Suppressor macrophage (primary cell): ENCODE measurements at places on chromosomes 4 and X.

DNA sequence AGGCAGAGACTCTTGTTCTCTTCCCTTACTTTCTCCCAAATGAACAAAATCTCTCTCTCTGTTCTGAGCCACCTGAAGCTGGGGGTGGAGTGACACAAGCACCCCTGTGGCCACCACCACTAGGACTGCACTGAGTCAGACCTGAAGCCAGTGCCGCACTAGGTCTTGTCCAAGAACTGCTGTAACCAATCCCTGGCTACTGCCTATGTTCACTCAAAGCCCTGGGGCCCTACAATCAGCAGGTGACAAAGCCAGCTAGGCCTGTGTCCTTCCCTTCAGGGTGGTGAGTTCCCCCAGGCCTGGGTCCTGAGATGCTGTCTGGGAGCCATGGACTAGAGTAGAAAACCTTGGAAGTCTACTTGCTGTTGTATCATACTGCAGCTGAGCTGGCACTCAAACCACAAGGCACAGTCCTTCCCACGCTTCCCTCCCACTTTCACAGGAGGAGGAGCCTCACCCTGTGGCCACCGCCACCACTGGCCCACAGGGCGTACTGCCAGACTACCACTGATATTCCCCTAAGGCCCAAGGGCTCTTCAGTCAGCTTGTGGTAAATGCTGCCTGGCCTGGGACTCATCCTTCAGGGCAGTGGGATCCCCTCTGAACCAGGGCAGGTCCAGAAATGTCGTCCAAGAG lies 119.1 kb downstream of the RTL9 start:
- no peak for DNase-seq

DNA sequence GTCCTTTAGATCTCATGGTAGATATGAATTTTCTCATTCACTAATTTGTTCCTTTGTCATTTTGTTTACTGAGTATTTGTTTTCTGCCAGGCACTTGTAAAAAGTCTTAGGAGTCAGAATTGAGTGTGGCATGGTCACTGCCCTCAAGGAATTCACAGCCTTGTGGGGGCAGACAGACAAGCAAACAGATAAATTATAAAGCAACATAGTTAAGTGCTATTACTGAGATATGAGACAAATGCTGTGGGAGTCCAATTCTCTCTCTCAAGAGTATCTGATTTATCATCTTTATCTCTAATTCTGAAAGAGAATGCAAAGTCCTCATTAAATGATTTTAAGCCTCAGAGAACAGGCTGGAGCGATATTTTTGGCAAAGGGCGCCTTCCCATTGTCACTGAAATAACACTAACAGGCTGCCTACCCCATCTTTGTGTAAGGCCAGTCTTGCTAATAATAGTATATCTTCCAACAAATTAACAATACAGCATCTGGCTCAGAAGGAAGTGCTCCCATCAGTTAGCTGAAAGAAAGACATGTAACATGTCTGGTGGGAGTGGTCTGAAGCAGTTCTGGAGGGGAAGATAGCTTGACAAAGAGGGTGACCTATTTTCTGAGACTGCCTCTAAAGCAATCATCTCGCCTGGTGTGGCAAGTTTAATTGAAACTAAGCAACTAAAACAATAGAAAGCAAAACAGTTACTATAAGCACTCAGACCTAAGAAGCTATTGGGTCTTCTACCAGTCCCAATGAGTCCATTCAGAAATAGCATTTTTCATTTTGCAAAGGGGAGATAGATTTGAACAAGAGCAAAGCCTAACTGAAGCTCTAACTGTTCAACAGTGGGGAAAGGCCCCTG lies 61.5 kb upstream of the AMOT start:
- no peak for DNase-seq

DNA sequence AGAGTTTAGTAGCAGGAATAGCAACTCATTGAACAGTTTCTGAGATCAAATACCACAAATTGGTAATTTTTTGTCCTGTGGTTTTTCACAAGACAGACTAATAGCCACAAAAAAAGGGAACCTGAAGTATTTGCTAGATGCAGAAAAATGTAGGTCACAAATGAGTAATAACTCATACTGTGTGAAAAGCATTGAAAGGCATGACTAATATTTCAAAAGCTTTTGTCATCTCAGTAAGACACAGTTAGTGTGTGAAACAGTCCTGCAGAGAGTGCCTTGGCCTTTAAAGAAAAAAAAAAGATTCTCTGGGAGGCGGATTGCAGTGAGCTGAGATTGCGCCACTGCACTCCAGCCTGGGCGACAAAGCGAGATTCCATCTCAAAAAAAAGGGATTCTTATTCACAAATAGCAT lies 31.4 kb upstream of the SLC25A31 start:
- peak; percentile 69 for DNase-seq

DNA sequence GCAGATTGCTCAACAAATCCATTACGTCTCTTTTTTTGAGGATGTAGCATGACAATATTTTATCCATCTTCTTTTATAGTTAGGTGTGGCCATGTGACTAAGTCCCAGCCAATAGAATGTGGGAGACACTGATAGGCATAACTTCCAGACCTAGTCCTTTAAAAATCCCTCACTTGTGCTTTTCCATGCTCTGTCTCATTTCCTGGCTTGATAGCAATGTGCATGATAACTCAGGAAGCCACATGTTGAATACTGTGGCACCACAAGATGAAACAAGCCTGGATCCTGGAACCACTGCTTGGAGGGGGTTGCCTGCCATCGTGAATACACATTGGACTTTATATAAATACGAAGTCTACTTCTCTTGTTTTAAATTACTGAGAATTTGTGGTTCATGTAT lies 184.0 kb upstream of the NEIL3 start:
- no peak for DNase-seq

DNA sequence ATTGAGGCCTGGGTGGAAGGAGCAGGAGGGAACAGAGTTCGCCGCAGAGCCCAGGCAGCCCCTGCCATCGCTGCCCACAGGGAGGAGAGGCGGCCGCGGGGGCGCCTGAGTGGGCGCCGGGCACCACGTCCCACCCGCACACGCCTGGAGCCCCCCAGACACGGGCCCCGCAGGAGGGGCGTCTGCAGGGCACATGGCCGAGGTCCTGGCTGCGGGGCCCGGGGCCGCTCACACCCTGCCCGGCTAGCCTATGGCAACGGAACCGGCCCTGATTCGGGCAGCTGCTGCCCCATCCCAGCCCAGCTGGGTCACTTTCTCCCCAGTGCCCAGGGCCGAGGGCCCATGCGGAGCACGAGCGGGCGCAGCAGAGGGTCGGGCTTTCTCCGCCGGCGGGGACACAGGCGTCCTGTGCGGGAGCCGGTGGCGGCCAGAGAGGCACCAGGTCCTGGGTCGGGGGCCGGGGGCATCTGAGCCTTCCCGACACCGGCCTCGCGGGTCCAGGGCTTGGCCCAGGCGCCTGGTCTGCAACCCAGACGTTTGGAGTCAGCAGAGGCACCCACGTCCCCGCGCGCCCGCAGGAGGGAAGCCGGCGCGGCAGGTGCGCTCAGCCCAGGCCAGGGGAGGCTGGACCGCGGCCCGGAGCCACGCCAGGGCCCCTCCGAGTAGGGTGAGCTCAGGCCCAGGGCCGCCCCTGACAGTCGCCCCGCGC lies 91.2 kb downstream of the FAM53A start:
- DNase-seq = no peak

GRCh38 chr4:182863501-182863900 lies 53.7 kb downstream of the DCTD start:
- peak; percentile 47 for DNase-seq

- DNase-seq = no peak
These were observed 9.2 kb downstream of the PWWP3B start for GRCh38 chrX:106177106-106177981.

- DNase-seq = no peak
These were observed 169.9 kb upstream of the AGA start for GRCh38 chr4:177611974-177612664.

- DNase-seq = no peak
These were observed 11.3 kb downstream of the TDO2 start for GRCh38 chr4:155914782-155915181.

DNA sequence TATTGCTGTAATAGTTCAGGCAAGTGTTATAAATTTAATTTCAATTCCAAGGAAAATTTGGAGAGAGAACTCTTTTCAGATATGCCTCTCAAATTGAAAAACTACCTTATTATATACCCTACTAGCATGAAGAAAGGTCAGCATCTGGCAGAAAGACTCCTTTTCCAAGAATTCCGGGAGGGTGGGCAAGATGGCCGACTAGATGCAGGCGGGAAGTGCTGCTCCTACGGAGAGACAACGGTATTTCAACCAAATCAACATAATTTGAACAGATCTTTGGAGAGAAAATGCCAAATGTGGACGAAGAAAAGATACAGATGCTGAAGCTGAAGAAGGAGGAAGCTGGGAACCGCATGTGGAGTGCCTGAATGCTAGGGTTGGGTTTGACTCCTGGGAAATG lies 53.8 kb upstream of the INTU start:
- no peak for DNase-seq

DNA sequence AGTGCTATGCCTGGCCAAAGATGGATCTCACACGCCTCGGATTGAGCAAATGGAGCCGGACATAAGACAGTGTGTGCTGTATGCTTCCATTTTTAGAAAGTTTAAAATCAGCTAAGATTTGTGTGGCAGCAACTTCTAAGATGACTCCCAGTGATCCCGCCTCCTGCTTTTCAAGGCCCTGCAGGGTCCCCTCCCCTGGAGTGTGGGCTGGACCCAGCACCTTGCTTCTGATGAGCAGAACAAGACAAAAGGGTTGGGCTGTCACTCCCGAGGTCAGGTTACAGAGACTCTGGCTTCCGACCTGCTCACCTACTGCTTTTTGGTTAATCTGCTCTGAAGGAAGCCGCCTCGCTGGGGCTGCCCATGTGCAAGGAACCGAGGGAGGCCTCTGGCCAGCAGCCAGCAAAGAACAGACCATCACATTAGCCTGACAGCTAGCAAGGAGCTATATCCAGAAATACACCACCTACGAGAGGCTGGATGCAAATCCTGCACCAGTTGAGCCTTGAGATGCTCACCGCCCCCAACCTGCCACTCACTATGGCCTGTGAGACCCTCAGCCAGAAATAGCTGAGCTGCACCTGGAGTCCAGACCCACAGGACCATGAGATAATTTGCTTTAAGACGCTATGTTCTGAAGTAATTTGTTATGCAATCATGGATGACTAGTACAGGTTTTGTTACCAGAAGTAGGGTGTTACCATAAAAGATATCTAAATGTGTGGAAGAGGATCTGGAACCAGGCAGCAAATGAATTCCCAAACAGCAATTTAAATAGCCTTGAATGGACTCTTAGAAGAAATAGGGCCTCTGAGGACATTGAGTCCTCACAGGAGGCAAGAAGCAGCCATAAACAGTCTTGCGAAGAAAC lies 47.6 kb downstream of the CRMP1 start:
- no peak for DNase-seq

GRCh38 chr4:16050669-16051068 lies 33.2 kb downstream of the PROM1 start:
- no peak for DNase-seq

- no peak for DNase-seq
These were observed 28.5 kb upstream of the WNK3 start for GRCh38 chrX:54386314-54386713.

GRCh38 chrX:98029861-98030260 lies 1146.2 kb downstream of the RPA4 start:
- DNase-seq = no peak

- no peak for DNase-seq
These were observed 50.2 kb downstream of the ZNF827 start for GRCh38 chr4:145888393-145888792.

DNA sequence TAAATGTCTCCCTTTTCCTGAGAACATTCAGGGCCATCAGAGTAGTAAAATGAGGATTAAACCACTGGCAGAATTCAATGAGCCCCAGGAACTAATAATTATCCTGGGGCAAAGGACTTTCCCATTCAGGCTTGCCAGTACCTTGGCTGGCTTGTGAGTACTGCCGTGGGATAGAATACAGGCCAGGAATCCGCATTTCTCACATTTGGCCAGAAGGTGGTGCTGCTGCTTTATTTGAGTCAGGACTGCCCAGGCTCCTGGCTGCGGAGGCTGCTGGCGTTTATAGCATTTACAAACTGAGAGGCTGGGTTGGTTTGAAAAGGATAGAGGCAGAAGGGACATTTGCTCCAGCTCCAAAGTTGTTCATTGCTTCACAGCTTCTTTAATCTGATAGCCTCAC lies 91.4 kb downstream of the RTL9 start:
- peak; percentile 72 for DNase-seq

- DNase-seq = no peak
These were observed 707 bp downstream of the SLC9A6 start for GRCh38 chrX:135985973-135986310.

GRCh38 chr4:20430259-20430941 lies 178.7 kb downstream of the SLIT2 start:
- DNase-seq = no peak

DNA sequence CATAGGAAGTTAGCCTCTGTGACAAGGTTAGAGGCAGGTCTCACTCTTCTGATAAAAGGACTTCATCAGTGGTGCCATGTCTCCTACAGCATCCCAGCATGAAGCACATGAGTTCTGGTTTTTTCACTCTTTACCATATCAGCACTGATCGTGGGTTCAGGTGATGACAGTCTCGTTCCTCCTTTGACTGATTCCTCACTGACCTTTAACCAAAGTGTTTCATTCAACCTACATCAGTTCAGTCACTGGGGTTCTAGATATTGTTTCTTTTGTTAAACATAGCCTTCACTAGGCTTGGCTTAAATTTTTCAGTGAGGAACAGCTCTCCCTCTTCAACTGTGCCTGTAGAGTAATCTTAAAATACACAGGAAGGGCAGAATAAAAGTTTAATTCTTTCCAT lies 9.6 kb upstream of the MAGEA8 start:
- DNase-seq = no peak
